ENCODE measurements at places on chromosomes 6 and 20. TPM values are rescaled to one million over a fixed set of nuclear protein-coding genes. Genes with fewer than 3 reads are reported as not detected.

The TFAP2A gene
- 62.0 TPM for total RNA-seq

DNA sequence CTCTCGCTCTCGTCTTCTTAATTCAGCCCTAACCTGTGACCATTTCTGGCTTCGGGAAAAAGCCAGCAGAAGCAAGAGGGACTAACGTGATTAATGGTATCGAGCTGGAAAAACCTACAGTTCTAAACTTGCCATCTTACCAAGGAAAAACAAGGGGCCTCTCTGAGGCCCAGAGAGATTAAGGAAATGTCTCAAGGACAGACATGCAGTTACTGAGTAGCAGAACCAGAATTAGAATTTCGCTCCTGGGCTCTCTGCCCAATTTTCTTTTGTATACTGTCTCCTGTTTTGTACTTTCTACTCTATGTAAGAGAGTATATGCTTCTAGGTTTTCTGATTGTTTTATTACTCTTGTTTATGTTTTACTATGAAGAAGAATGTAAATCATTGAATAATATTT lies 67.8 kb upstream of the LTV1 start:
- no peak for DNase-seq

The HUS1B gene
- total RNA-seq = not detected

DNA sequence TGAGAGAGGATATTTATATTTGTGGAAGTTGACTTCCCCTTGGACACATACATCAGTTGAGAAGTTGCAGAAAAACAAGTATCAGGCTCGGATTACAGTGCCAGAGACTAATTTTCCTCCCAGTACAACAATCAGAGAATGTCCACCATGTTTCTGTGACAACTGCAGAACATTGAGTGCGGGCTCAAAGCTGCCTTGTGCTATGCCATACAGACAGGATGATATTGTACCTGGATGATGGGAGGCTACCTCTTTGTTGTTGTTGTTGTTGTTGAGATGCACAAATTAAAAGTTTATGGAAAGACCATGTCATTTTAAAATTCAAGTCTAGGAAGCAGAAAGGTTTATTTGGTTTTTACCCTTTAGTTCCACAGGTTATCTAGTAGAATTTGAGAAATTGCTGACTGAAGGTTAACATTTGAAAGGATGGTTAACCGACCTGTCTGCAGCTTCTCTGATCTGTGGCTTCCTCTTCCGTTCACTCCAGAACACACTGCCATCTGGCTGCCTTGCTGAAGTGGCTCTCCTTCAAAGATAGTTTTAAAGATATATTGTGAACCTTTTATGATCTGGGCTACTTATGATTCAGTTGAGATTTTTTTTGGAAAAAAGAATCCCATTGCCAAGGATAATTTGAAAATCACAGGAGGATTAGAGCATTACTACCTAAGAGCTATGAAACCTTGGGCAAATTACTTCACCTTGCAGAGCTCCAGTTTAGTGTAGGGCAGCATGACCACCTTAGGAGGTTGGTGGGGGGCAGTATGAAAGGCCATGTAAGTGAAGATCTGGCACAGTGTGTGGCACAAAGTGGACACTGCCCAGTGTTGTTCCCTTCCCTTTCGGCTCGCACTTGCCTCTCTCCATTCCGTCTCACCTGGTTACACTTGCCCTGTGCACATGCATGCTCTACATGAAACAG lies 15.9 kb downstream of the TMEM200A start:
- no peak for DNase-seq

DNA sequence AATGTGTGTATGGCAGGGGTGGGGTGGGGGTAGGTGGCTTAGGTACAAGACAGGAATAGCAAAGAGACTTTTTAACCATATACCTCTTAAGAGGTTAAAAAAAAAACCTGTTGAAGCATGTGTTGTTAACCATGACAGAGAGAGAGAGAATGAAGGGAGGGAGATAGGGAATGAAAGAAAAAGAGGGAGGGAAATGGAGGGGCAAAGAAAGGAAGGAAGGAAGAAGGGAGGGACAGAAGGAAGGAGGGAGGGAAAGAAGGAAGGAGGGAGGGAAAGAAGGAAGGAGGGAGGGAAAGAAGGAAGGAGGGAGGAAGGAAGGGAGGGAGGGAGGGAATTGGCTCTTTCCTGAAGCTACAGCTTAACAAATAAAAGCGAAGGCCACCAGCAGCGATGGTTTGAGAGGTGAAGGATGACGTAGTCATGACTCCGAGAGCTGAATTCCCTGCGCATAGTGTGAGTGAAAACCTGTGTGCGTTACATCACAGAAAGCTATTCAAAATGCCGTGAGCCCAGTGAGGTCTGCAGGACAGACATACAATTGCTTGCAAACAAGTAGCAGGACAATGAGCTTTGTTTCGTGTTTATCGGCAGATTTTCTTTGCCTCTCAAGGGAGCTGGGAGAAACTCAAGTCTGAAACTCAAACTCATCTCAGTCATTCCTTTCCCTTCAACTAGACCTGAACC lies 88.6 kb upstream of the NEDD9 start:
- DNase-seq = no peak
